ENCODE measurements at places on chromosomes 16 and 17. TPM values are rescaled to one million over a fixed set of nuclear protein-coding genes. Genes with fewer than 3 reads are reported as not detected.

DNA sequence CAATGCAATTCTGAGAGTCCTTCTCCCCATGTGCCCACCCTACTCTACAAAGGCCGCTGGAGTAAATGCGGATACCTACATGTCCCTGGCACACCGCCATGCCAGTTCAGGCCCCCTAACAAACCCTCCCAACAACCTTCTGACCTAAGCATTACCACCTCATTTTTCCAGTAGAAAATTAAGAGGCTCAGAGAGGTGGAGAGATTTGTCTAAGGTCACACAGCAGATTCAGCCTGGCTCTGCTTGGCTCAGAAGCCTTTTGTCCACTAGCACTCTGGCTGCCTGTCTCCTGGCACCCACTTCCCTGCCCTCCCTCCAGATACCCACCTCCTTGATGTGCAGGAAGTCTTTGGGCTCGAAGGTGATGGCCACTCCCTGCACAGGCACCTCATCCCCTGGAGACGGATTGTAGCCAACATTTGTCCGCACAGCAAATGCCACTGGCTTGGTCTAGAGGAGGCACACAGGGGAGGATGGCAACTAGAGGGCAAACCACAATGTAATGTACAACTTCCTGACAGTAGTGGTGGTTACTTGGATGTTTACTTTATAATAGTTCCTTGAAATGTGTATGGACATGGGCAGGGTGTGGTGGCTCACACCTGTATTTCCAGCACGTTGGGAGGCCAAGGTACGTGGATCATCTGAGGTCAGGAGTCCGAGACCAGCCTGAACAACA, 10.2 kb downstream of the CACNB1 start:
- DNase-seq, result no peak

GRCh38 chr16:81553814-81554675, 109.4 kb downstream of the CMIP start:
- DNase-seq, result no peak

The MYH2 gene
- not detected for total RNA-seq

The SSTR5 gene
- 20.8 TPM for total RNA-seq

DNA sequence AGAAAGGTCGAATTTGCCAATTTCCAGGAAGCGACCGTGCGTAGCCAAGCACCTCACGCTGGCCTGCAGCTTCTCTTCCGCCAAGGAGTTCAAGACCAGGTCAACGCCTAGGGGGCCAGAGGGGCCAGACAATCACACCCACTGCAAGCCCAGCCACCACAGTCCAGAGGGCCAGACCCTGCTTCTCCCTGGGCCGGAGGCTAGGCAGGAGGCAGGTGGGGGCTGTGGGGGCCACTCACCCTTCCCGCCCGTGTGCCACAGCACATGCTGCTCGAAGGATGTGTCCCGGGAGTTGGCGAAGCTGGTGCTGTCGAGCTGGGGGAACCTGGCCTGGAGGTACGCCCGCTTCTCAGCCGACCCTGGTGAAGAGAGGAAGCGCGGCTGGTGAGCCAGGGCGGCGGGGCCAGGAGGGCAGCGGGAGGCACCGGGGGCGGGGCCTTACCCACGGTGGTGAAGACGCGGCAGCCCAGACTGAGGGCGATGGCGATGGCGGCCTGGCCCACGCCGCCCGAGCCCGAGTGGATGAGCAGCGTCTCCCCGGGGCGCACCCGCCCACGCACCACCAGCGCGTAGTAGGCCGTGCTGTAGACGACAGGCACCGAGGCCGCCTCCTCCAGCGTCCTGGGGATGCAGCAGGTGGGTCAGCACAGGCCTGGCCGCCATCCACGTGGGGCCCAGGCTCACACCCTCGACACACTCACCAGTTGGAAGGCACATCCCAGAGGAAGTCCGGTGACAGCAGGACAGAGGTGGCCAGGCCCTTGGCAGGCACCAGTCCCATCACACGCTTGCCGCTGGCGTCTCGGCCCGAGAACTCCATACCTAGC, 14.3 kb downstream of the FASN start:
- DNase-seq, result no peak

DNA sequence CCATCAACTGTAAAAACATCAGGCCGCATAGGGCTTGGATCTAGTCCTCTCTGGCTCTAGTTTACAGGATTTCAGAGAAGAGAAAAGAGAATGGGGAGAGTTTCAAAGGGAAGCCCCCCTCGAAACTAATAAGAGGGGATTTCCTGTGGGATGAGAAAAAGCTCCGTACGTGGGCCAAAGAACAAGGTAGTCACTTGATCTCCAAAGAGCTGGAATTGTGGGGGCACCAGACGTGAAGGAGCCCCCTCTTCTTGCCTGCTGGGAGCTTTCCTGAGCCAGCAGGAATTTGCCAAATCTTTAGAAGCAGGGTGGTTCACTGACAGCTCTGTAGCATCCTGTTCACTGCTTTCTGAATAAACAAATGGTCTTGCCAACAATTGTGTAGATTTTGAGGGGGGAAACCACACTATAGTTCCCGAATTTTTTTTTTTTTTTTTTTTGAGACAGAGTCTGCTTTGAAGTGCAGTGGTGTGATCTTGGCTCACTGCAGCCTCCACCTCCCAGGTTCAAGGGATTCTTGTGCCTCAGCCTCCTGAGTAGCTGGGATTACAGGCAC, 7.0 kb upstream of the TMIGD1 start:
- no peak for DNase-seq

GRCh38 chr17:18224053-18224386, 1.4 kb upstream of the LLGL1 start:
- DNase-seq, result no peak

GRCh38 chr16:13029786-13030185, 128.4 kb downstream of the SHISA9 start:
- no peak for DNase-seq

- peak; percentile 3 for DNase-seq
Observed at GRCh38 chr17:28738680-28739384, 5.0 kb upstream of the TRAF4 start.

GRCh38 chr17:75996665-75997590, 3.7 kb upstream of the CDK3 start:
- peak; percentile 60 for DNase-seq

- DNase-seq, result no peak
Observed at GRCh38 chr17:29103341-29103740, 60.4 kb downstream of the PIPOX start.

The CHST6 gene
- 0.78 TPM for total RNA-seq

DNA sequence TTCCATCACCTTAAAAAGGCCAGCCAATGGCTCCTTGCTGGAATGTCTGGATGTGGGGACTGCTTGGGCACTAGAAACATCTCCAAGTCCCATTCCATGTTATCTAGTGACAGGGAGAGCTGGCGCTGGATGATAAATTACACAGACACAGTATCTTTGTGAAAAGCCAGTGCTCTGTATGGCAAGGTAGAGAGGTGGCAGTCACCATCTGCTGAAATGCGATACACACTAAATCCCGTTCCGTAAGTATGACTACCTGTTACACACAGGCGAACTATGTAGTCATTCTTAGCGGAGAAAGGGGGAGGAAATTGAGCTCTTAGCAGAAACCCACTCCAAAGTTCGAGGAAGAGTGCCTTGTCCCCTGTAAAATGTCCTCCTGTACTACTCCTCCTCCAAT, 81.0 kb upstream of the MYOCD start:
- DNase-seq, result no peak

The HSF5 gene
- not detected for total RNA-seq

- no peak for DNase-seq
Observed at GRCh38 chr16:1366712-1367299, 15.1 kb downstream of the GNPTG start.

DNA sequence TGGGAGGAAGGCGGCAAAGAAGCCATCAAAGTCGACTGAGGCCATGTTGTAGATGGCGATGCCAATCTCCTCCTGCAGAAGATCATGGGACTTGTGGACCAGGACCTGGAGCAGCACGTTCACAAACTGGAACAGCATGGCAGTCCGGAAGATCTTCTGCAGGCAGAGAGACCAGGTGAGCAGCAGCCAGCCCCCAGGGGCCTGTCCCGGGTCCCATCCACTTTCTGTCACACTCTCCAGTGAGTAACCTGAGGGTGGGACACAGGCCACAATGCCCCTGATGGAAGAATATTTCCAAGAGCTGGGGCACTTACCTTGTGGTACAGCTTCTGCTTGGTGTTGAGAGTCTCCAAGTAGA, 38.0 kb upstream of the GSG1L start:
- no peak for DNase-seq

GRCh38 chr16:85061566-85061965, 34.0 kb downstream of the KIAA0513 start:
- peak; percentile 76 for DNase-seq

DNA sequence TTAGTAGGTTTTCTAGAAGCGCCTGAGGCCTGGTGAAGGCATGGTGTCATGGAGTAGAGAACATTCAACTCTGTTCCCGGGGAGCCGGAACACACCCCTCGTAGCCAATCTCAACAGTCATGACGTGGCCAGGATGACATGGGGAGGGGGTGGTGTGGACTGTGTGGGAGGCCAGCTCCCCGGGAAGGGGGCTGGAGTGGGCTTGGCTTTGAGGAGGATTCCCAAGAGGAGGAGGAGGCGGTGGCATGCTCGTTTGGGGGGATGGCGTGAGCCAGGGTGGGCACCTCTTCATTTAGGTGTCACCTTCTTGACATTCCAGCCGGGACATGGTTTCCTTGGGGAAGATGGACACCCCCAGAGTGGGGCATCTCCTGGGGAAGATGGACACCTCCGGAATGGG, 257.5 kb downstream of the SEC14L1 start:
- DNase-seq, result no peak

- DNase-seq, result no peak
Observed at GRCh38 chr16:3388325-3388724, 12.5 kb downstream of the ZSCAN32 start.

DNA sequence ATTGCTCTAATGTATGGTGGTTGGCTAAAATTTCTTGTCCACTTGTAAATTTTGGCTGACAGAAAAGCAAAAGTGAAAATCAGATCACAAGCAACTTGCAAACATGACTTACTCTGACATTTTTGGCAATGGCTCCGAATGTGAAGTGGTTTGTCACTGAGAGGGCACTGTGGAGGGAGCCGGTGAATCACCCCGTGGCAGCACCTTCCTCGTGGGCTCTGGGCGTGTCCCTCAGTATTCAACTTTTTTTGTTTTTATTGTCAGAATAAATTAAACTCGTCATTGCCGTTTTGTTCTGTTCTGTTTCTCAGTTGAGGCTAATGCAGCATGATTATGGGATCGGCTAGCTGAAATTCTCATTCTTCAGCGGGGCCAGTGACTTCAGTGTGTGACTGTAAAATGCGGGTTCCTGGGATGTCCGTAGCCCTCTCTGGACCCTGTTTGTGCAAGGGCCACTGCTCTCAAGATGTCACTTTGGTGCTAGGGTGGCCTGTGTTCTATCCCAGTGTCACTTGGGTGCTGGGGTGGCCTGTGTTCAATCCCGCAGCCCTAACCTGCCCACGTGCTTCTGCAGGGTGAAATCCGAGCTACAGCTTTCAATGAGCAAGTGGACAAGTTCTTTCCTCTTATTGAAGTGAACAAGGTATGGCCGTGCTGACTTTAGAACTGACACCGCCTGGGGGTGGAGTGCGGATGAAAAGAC, 48.8 kb downstream of the RPA1 start:
- no peak for DNase-seq

The SHCBP1 gene
- 0.70 TPM for total RNA-seq

The KCNJ18 gene
- not detected for total RNA-seq

GRCh38 chr16:81189100-81189664, 49.3 kb upstream of the BCO1 start:
- DNase-seq, result peak; percentile 94

DNA sequence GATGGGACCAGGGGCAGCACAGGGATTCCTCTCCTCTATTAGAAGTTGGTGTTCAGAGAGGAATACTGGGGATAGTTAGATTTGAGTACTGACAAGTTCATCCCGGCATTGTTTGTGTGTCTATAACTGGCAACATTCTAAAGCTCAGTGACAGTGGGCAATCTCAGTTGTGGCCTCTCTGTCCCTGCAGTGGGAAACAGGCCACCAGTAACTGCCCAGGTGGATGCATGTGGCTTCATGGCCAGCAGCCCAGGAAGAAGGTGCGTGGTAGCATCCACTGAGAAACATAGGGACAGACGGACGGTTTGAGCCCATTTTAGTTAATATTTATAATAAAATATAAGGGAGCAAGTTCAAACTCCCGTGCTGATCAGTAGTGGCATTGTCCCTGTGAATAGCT, 51.5 kb downstream of the B9D1 start:
- DNase-seq, result no peak

GRCh38 chr16:1309888-1310831, 724 bp downstream of the UBE2I start:
- peak; percentile 73 for DNase-seq

- DNase-seq, result peak; percentile 96
Observed at GRCh38 chr16:30096105-30096861, at the start of gene YPEL3. TSS of gene YPEL3 (minus strand) at chr16:30096213. CDS start at chr16:30095482, 731 bp downstream.

GRCh38 chr16:23225109-23225508, 42.6 kb downstream of the SCNN1G start:
- no peak for DNase-seq

DNA sequence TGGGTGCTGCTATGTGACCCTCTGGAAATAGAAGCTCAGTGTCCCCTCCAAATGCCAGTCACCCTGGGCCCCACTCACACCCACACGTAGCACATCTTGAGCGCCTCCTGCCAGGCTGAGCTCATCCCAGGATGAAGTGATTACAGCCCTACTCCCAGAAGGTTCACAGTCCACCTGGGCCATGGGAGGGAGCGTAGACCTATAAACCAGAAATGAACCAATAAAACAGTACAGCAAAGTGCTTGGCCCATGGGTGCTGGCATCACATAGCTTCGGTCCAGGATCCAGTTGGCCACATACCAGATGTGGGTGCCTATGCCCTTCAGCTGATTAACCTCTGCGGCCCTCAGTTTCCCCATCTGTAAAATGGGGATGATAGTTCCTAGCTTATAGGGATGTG, 2.2 kb upstream of the BICDL2 start:
- no peak for DNase-seq

DNA sequence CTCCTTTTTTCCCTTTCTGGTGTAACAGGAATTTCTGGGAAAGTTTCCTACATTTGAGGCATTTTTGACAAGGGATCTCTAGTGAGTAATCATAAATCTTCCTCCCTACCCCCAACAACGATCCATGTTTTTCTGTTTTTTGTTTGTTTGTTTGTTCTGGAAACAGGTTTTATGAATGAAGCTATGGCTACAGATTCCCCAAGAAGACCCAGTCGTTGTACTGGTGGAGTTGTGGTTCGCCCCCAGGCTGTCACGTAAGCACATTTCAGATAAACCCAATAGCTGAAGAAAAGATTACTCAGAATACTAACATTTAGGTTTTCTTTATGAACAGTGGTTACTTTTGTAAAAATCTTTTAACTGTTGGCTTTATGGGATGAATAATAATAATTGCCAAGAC, 1.6 kb downstream of the BCAS3 start:
- no peak for DNase-seq

DNA sequence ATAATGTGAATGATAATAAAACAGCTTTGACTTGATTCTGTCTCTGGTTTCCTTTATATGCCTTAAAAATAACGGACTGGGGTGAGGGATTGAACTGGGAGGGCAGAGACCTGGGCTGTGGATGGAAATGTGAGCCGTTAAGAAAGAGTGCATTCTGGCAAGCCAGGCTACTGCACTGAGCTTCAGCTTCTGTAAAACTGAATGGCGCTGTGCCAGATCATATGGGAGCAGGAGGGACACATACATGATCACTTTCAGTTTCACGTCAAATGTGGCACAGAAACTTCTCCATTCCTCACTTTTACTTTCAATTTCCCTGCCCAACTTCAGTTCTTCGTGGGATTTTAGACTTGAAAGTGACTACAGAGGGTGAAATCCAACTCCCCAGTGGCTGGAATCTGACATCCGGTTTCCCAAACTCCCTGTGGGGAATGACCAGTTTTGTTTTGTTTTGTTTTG, 1.1 kb downstream of the MT2A start:
- peak; percentile 70 for DNase-seq

The NPIPB2 gene
- total RNA-seq, result 1.6 TPM

GRCh38 chr17:64447526-64447925, 1.4 kb upstream of the MILR1 start:
- no peak for DNase-seq

The C16orf46 gene
- total RNA-seq, result 0.38 TPM

The CTRB1 gene
- total RNA-seq, result not detected
